ENCODE measurements at places on chromosomes 4 and X.

GRCh38 chrX:19272452-19272851, 71.3 kb upstream of the PDHA1 start:
- DNase-seq: no peak

- no peak for DNase-seq
Observed at GRCh38 chr4:53355930-53356521, 9.8 kb downstream of the SCFD2 start.

DNA sequence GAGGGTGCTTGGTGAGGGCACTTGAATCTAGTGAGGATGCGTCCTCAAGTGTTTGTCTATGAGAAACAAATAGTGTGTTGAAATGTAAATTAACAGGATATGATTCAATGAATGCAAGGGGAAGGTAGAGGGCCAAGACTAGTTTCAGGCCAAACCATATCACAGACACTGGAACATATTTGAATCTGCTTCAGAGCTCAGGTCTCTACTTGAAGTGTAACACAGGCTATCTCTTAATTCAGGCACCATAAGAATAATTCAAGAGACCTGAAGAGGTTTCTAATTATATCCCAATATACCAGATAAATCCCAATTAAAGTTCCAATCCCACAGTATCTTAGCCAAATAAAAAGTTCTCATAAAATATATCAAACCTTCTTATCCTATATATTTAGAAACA, 146.5 kb upstream of the INTU start:
- DNase-seq: no peak

- DNase-seq: no peak
Observed at GRCh38 chr4:51859476-51860031, 16.6 kb downstream of the DCUN1D4 start.

DNA sequence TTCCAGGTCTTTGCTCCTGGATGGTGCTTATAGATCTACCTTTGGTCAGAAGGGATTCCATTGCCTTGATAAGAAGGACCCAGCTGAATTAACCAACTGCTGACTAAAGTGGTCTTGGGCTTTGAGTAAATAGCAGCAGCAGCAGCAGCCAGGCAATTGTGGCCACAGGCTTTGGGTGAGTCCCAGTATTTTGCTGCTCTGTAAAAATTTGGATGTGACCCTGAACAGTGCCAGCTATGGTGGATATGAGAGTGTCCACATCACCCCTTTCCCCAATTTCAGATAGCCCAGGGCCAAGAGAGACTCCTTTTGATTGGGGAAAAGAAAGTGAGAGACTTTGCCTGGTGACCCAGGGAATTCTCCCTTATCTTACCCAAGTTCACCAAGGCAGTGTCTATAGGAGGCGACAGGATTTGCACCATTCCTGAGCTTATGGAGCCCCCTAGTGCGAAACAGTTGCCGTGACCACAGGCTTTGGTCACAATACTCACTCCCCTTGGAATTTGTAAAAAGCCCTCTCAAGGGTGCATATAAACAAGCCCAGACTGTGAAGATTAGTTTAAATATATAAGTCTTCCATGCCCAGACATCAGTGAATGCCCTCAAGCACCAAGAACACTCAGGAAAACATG, 518.0 kb downstream of the TMA16 start:
- DNase-seq: no peak

GRCh38 chr4:102713096-102713495, 47.7 kb downstream of the MANBA start:
- DNase-seq: no peak
